ENCODE measurements at places on chromosomes 16 and 17.

DNA sequence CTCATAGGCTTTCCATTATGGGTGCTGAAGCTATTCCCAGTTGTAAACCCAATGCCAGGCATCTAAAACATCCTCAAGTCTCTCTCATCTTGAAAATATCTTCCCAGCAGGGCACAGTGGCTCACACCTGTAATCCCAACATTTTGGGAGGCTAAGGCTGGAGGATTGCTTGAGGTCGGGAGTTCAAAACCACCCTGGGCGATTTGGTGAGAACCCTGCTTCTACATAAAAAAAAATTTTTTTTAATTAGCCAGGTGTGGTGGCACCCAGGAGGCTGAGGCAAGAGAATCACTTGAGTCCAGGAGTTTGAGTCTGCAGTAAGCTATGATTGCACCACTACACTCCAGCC lies 13.0 kb upstream of the EEF2K start:
- no peak for DNase-seq

DNA sequence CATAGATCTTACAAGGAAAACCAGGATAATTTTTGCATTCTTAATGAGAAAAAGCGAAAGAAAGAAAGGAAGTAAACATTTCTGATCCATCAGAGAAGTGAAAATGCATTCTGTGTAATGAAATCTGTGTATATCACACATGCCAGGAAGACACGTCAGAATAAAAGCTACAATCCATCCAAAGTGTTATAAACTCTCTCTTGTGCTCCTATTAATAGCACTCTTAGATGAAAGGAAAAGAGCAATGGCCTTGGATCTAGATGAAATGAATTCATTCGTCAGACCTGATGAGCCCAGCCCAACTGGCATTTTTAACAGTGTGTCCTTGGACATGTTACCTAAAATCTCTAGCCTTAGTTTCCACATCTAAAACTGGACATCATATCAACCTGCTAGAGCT lies 885.5 kb downstream of the CDH11 start:
- no peak for DNase-seq

GRCh38 chr16:57084257-57084770 lies 8.1 kb upstream of the CPNE2 start:
- peak; percentile 84 for DNase-seq

GRCh38 chr17:14038206-14038605 lies 31.1 kb upstream of the COX10 start:
- DNase-seq = no peak

DNA sequence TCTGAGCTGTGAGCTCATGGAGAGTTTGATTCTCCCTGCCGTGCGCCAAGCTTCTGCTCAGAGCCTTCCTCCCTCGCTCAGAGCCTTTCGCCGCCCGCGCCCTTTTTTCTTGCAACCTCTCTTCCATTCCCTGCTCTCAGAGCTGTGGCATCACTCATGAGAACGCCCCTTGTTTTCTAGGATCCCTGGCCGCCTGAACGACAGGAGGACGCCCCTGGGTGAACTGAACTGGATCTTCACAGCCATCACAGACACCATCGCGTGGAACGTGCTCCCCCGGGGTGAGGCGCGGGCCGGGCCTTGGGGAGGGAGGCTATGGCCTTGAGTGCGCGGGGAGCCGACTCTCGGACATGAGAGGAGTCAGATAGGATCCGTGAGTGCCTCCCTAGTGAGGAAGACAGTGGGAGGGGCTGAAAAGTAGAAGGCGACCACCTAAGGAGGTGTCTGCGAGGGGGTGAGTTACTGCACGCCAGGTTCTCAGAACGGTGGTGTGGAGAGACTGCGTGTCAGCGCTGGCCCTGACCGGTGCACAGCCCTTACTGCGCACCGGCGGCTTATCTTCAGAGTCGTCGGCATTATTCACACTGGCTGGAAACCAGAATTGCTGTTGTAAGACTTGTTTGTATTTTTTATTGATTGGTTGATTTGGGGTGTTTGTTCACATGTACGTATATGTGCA lies 169.5 kb upstream of the CHMP6 start:
- no peak for DNase-seq

DNA sequence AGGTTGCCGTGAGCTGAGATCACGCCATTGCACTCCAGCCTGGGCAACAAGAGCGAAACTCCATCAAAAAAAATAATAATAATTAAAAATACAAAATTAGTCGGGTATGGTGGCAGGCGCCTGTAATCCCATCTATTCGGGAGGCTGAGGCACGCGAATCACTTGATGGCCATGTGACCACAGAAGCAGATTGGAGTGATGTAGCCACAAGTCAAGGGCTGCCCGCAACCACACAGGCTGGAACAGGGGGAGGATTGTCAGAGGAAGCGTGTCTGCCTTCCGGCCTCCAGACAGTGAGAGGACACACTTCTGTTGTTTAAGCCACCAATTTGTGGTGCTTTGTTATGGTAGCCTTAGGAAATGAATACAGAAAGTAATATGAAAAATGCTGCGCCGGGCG lies 11.8 kb upstream of the NAGS start:
- no peak for DNase-seq

- DNase-seq = no peak
These were observed 30.7 kb upstream of the RPTOR start for GRCh38 chr17:80513892-80514291.

DNA sequence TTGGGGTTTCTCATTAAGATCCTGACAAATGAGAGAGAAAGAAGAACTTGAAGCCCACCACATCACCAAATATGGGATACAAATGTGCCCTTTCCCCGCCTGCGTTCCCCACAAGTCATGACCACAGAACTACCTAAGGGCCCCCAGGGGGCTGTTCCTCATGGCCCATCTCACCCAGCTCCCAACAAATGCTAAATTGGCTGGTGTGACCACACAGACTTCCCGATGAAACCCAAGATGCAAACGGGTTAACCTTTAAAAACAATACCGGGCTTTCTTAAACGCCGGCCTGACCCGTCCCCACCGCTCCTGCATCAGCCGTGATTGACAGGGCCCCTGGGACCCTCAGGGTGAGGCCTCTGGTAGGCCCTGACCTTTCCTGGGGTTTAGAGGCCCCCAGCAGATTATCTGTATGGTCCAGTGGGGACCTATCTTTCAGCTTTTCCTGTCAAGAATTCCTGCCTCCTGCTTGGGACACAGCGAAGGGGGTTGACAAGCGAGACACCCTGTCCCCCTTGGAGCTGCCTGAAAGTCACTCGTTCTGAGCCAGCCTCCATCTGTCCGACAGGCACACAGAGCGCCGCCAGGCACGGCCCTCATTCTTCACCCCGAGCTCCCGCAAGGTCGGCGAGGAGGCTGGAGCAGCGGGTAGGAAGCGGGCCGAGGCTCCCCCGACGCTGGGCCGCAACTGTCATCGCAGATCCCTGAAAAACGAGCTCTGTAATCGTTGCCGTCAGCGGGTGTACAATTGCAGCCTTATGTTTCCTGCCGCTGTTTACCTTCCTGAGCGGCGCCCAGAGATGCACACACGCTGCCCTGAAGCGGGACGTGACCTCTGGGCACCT lies 300.1 kb downstream of the FOXL1 start:
- no peak for DNase-seq

DNA sequence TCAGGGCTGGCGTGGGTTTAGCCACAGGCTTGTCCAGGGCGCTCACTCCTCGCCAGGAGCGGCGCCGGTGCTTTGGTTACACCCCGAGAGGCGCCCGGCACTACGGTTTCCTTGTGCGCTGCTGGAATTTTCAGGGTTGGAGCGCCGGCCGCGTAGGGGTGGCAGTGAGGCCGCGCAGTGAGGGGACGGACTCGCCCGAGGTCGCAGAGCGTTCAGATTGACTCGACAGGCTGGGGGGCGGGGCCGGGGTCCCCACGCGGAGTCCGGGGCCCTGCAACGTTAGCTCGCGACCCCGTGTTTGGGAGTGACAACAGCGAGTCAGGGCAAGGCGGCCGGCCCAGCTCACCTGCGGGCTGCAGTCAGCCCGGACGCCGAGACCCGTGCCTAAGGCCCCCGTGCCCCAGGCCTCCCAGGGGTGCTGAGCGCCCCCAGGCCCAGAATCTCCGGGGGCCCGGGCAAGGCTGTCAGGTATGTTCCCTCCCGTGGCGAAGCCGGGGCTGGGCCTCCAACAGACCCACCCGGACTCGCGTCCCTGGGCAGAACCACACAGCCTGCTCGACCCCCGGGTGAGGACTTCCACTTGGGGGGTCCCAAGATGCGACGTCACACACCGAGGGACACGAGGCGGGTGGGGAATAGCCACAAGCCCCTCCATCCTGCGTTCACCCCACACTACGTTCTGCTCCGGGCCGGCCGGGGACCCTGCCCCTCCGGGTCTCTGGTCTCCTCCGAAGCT lies 1.3 kb upstream of the ACTG1 start:
- peak; percentile 25 for DNase-seq

- DNase-seq = no peak
These were observed 463 bp downstream of the TOP2A start for GRCh38 chr17:40417258-40417608.

DNA sequence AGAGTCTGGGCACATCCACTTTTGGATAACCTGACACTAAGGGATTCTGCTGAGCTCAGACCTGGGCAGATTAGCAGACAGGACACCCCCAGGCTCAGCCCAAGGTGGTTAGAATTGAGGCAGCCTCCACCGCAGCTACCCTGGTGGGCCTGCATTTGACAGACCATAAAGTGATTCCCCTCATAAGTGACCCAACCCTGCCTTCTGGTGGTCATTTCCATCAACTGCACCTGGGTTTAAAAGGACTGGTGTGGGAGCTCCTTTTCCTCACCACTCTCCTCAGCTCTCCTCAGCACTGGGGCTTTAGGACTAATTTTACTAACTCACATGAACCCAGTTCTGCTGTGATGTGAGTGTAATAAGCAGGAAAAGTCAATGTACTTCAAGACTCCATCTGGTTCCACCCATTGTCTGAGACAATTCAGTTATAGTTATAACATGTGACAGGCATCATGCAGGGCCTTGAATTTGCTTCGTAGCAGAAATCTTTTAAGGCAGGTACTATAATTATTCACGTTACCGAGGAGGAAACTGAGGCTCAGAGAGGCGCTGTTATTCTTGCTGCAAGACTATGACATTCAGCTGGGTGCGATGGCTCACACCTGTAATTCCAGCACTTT lies 42.5 kb downstream of the MYH3 start:
- DNase-seq = peak; percentile 13

- no peak for DNase-seq
These were observed 45.7 kb upstream of the ZNF469 start for GRCh38 chr16:88337021-88337420.

GRCh38 chr17:76524598-76525512 lies 12.7 kb downstream of the CYGB start:
- no peak for DNase-seq

DNA sequence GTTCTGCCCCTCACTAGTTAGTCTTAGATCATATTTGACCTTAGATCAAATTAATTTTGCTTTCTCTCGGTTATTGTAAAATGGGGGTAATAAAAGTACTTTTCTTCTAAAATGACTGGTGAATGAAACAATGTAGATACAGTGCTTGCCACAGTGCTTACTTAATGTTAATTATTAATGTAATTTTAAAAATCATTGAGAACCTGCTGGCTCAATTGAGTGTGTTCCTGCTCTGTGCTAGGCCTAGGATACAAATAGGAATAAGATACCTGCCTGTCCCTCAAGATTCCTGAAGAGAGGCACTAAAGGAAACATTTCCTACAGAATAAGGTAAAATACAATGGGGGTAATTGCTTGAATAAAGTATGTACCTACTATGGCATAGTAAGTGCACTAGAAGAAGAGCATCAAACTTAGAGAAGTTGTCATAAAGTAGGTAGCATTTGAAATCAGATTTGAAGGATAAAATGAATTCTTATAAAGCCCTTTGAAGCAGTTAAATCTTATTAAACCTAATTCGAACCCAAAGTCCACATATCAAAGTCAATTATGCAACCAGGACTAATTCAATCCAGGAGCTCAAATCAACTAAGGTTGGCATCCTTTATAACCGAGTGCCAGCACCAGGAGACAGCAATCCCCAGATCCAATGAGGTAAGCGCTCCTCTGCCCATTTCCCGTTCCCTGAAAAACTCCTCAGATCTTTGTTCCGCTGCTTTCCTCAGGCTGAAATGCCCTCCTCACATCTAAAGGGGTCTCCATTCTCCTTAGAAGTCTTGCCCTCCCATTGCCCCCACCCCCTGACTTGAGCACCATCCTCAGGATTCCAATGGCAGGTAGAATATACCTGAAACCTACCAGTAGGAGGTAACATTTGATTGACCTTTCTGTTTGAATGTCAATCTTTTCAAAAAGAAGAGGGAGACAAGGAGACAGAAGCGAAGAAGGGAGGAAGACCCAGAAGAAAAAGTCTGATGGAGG lies 2.4 kb upstream of the MED13 start:
- no peak for DNase-seq

GRCh38 chr16:11552440-11552839 lies 34.3 kb downstream of the LITAF start:
- DNase-seq = no peak

DNA sequence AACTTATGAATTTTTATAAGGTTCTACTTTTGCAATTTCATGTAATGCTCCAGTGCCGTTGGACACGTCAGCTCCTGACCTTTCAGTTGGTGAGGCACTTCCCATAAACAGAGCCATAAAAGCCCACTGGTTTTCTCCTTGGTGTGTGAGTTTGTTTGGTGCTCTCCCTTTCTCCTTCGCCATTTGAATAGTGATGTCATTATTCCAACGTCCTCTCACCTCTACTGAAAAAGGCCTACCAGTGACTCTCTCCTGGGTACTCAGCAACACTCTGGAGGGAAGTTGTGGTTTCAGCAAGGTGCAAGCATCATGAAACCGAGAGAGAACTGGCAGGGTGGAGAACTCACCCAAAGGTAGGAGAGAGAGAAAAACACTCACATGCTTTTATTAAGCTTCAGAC lies 29.6 kb upstream of the HNF1B start:
- DNase-seq = peak; percentile 33

- no peak for DNase-seq
These were observed 590.5 kb downstream of the CDH11 start for GRCh38 chr16:64531401-64531800.

- no peak for DNase-seq
These were observed 47.3 kb downstream of the TBC1D16 start for GRCh38 chr17:79988185-79988971.

GRCh38 chr17:72510351-72511016 lies 389.7 kb downstream of the SOX9 start:
- no peak for DNase-seq

DNA sequence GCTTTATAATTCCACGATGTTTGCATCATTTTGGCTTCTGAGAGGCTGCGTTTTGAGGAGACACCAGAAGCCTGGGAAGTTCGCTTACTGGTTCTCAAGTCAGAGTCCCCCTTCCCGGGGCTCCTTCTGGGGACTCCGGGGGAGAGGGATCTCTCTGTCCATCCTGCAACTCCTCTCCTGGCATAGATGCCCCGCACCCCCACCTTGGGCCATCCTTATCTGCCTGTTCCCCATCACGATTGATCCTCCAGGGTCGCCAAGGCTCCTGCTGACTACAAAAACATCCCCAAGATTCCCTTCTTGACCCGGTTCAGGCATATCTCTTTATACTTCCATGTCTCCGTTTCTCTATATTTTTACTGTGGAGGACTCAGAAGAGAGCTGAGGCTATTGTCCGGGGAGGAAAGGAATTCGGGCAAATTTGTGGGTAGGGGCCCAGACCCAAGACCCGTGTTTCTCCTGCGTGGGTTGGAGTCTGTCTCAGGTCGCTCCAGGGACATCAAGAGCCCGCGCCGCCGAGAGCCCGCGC lies 18.4 kb upstream of the HOXB13 start:
- DNase-seq = no peak
